ENCODE measurements at places on chromosomes 1 and 21.

- DNase-seq, result no peak
These were observed 121.2 kb downstream of the LMX1A start for GRCh38 chr1:165235155-165235776.

DNA sequence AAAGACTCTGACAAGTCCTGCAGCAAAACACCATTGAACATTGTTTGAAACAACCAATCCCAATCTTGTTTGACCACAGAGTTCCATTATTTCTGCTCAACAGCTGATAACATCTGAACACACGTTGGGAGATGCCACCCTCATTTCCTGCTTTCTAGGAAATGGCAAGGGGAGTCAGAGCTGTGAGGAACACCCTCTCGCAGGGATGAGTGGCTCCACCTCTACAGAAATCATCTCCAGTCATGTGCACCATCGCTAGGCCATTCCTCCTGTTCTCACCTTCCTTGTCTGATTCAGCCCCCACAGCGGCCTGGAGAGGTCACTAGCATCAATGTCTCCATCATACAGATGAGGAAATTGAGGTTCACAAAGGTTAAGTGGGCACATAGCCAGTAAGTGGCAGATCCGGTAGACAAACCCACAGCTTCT is 22.4 kb upstream of the RUNX3 start:
- no peak for DNase-seq

DNA sequence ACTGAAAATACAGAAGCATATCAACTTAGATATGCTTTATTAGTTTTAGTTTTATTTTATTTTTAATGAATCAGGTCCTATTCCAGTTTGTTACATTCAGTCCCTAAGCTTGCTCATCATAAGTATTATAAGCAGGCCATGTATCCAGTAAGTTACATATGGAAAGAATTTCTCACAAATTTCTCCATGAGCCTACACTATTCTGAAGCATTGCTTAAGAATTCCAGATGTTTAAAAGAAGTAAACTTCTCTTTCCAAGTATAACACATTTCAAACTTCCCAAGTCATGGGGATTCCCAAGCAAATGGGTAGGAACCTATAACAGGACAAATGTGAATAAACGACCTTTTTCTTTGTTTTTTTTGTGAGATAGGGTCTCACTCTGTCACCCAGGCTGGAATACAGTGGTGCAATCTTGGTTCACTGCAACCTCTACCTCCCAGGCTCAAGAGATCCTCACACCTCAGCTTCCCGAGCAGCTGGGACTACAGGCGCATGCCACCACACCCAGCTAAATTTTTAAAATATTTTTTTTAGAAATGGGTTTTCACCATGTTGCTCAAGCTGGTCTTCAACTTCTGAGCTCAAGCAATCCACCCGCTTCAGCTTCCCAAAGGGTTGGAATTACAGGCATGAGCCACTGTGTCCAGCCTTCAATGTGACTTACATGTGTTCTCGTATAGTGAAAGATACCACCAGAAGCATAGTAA is 39.0 kb downstream of the ST7L start:
- peak; percentile 31 for DNase-seq

DNA sequence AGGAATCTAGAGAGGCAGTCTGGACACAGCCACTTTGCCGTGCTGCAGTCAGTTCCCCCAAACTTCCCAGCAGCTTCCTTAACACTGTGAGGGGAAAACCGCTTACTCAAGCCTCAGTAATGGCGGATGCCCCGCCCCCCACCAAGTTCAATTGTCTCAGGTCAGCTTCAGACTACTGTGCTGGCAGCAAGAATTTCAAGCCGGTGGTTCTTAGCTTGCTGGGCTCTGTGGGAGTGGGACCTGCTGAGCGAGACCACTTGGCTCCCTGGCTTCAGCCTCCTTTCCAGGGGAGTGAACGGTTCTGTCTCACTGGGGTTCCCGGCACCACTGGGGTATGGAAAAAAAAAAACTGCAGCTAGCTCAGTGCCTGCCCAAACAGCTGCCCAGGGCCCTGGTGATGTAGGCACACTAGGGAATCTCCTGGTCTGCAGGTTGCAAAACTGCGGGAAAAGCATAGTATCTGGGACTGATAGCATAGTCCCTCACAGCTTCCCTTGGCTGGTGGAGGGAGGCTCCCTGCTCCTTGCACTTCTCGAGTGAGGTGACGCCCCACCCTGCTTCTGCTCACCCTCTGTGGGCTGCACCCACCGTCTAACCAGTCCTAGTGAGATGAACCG is 23.7 kb upstream of the HFM1 start:
- DNase-seq, result no peak

DNA sequence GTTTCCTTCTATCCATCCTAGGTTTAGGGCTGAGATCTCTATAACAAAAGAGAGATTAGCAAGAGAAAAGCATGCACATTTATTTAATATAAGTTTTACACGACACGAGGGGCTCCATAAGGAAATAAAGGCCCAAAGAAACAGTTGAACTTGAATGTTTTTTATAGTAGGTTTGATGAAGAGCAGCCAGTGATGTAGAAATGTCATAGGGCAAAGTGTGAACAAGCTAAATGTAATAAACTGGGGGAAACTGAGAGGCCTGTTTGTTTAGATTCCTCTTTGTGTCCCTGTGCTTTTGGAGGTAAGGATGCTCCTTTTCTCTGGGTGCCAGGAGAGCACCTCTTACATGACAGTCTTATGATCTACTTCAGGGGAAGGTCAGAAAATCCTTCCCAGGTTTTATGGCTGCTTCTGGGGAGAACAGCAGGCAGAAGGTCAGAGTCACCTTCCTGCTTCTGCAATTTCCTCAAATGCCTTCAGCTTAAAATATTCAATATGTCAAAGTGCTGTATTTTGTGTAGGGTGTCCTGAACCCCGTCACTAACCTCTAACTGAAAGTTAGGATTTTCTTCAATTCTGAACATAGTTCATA is 9.5 kb upstream of the HORMAD1 start:
- DNase-seq, result no peak

GRCh38 chr1:53107090-53107489 is 35.3 kb downstream of the SLC1A7 start:
- DNase-seq, result no peak

GRCh38 chr1:981491-981954 is 370 bp downstream of the PERM1 start:
- no peak for DNase-seq

- no peak for DNase-seq
These were observed 35.0 kb downstream of the TCEANC2 start for GRCh38 chr1:54088385-54088784.

DNA sequence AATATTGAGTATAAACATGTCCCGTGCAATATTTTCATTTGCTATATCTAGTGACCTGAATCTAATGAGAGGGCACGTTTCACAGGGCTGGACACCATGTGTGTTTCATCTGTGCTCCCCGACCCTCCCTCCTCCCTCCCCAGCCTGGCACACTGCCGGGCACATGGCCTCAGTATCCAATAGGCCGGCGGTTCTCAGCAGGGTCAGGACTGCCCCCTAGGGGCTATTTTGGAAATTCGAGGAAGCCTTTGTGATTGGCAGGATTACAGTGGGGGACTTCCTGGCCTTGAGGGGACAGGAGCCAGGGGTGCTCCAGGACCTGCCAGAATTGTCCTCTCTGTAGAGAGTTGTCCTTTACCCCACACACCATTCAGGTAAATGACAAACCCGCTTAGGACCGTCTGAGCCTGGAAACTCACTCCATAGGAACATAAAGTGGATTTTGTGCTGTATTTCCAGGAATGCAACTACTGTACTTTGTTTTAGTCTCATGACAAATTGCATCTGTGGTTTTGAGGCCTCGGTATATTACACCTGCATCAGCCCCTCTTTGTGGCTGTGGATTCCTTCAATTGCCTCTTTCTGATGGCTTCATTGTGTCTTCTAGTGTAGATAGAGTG is 109.5 kb upstream of the SIM2 start:
- peak; percentile 48 for DNase-seq

DNA sequence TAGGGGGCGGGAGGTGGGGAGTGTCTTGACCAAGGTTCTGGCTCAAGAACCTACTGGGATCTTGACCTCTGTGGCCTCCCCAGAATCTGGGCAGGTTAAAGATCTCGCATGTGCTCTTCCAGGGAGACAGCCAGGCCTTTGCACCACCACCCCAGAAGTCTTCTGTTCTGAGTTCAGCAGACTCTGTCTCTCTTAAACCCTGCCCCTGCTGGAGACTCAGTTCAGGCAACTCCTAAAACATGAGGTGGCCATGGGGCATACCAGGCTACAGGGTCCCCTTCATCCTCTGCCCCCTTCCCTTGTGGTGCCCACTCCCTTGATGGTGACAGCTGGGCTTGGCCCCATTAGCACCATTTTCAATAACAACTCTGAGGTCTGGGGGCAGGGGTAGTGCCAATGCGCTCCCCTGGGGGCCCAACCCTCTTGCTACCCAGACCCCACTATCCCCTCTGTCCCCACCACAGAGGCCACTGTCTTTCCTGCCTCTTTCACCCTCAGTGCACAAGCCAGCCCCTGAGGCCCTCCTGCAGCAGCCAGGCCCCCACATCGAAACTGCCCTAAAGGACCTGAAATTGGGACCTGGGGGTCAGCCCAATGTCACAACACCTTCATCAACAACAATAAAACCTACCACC is 132.7 kb upstream of the RUNX3 start:
- DNase-seq, result no peak

DNA sequence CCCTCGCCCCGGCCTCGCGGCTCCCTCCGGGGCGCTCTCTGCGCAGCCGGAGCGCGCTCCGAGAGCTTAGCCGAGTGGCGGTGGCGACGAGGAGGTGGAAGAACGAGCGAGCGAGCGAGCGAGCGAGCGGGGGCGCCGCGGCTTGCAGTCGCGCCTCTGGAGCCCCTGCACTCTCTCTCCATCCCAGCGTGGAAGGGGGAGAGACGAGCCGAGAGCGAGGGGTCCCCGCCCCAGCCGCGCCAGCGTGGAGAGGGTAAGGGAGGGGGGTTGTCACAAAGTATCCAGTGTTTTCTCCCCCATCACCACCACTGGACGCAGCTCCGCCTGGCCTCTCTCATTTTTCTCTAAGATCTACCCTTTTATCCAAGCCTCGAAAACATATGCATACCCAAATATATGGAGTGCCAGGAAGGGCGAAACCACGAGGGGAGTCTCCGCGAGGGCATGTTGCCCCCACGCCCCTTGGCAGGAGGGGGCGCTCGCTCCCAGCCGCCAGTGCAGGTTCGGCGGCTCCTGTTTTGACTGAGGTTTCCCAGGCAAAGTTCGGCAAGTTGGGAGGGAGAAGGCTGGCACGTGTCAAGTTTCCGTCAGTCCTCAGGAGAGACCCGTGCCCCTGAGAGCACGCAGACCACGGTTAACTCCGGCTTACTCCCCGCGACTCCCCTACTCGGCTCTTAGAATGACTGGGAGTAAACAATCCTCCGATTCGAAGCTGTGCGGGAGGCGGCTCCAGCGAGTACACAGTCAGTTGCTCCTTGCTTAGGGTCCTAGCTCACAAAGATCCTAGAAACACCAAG is 569 bp upstream of the DAB1 start:
- peak; percentile 33 for DNase-seq

GRCh38 chr1:11057477-11057876 is 2.3 kb downstream of the SRM start:
- no peak for DNase-seq

DNA sequence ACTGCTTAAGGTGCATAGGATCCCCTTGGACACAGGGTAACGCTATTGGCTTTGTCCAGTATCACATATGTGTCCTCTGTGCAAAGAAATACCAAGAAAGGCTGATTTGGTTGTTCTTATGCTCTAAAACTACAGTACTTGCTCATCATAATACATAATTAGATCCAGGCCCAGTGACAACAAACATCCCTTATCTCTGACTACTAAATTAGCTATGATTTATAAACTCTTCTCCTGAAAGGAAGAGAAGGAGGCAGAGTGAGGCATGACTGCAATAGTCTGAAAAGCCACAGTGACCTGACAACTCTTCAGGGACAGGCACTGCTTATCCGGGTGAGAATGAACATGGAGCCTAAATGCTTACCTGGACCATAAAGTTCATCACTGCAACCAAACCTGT is 30.7 kb downstream of the MGST3 start:
- DNase-seq, result no peak

All from fibroblast of upper back skin (primary cell).